ENCODE measurements at places on chromosomes 3 and 15.

DNA sequence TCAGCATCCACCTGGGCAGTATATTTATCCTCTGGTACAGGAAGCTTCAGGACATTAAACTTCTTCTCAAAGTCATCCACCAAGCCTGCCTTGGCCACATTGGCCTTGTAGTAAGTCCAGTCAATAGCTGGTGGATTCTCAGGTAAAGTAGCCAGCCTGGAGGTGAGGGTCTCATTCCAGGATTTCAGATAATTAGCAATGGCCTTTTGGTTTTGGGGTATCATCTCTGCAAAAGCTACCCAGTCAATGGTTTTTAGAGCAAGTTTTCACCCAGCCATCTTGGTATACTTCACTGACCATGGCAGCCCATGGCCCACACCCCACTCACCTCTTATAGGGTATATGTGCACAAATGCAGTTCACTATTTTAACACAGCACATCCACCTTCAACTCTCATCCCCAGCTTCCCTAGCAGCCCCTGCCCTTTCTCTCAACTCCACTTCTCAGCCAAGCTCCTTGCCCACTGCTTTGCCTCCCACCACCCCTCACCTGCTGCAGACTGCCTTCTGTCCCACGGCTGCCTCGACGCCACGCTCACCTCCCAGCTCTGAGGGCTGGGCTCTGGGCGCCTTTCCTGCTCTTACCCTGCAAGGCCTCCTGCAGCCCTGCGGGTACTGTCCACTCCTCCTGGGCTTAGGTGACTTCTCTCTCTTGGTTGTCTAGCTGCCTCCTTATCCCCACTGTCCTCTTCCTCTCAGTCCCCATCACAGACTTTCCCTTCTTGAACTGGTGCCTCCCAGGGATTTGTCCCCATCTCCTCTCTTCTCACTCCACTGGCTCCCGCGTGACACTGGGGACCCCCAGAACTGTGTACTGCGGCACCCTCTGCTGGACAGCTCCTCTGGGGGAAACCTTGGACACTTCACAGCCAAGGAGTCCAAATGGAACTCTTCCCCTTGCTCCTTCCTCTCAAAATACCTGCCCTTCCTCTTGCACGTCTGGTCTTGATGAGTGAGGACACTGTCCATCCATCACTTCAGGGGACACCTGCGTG lies 1.7 kb upstream of the TGM5 start:
- DNase-seq, result no peak

- peak; percentile 62 for DNase-seq
Observed at GRCh38 chr3:115146032-115146417, 1.1 kb downstream of the ZBTB20 start.

GRCh38 chr3:124303305-124303910 lies 311.5 kb upstream of the ROPN1 start:
- DNase-seq, result no peak

- no peak for DNase-seq
Observed at GRCh38 chr3:31170932-31171670, 276.6 kb upstream of the GADL1 start.

- no peak for DNase-seq
Observed at GRCh38 chr3:36489679-36490425, 109.5 kb downstream of the STAC start.

- DNase-seq, result no peak
Observed at GRCh38 chr3:64082961-64083541, 59.8 kb upstream of the PSMD6 start.

- DNase-seq, result no peak
Observed at GRCh38 chr3:122689587-122689986, 8.9 kb downstream of the PARP14 start.

GRCh38 chr15:52857471-52857870 lies 67.3 kb upstream of the ONECUT1 start:
- DNase-seq, result no peak

GRCh38 chr15:93072011-93072410 lies 17.0 kb downstream of the RGMA start:
- no peak for DNase-seq

- DNase-seq, result no peak
Observed at GRCh38 chr3:104906001-104906639, 460.6 kb upstream of the ALCAM start.

GRCh38 chr3:194282436-194283122 lies 68.5 kb downstream of the CPN2 start:
- no peak for DNase-seq

DNA sequence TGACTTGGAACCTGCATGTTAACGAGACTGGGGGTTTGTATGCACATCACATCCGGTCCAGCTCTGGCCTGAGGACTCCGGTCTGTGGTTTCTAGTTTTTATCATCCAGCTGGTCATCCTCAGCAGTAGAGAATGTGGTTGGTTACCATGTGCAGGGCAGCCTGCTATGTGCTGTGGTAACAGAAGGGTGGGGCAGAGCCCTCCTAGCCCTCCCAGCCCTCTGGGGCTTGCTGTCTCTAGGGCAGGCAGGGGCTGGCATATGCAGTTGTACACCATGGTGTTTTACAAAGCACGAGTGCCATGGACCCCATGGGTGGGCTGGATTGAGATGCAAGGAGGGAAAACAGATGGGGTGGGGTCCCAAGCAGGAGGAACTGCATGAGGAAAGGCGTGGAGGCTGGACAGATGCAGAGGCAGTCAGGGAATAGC lies 70.2 kb downstream of the APBA2 start:
- DNase-seq, result no peak

- DNase-seq, result no peak
Observed at GRCh38 chr3:44442596-44443309, 34.7 kb downstream of the ZNF445 start.

GRCh38 chr3:130779486-130779885 lies 32.9 kb upstream of the PIK3R4 start:
- DNase-seq, result no peak

- no peak for DNase-seq
Observed at GRCh38 chr15:91099995-91100813, at the start of gene SV2B. SV2B (plus strand) TSS chr15:91100257; CDS start chr15:91226264, 126,007 bp downstream.

- no peak for DNase-seq
Observed at GRCh38 chr3:19342389-19342788, 194.1 kb downstream of the KCNH8 start.

GRCh38 chr3:66038726-66039589 lies at the start of gene MAGI1:
MAGI1 (minus strand) TSS chr3:66038918; CDS start chr3:66038308, 610 bp downstream.
- no peak for DNase-seq

GRCh38 chr3:117630469-117630868 lies 920.9 kb downstream of the TUSC7 start:
- no peak for DNase-seq

DNA sequence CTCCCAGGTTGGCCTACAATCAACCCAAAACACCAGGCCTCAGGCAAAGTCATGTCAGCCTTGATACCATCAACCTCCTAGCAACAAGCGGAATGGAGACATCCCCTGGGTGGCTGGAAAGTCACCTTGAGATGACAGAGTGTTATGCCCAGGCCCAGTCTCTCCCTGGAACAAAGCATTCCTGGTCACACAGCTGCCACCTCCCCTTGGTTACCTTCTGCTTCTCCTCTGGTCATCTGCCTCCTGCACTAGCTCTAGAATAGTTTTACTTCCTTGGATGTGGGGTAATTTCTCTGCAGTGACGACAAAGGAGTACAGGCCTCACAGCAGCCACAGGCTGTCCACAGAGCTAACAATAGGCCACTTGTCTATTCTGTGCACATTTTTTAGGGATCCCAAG lies 114.9 kb downstream of the RFTN1 start:
- DNase-seq, result no peak

- DNase-seq, result no peak
Observed at GRCh38 chr3:9777694-9778021, 7.9 kb upstream of the CAMK1 start.

DNA sequence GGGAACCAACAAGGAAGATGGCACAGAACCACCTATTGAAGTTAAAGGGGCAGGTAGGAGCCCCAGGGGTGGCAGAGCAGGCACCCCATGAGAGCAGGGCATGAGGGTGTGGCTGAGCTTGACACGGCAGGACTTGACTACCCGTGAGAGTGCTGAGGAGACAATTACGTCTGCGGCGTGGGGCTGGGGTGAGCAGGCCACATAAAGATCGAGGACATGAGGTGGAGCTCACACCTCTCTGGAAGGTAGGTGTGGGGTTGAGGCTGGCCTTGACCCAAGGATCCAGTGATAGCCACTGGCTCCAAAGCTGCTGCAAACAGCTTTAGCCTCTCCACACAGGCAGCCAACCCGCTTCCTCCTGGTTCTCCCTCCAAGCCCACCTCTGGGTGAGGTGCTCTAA lies 64.5 kb downstream of the PCSK6 start:
- DNase-seq, result no peak

- DNase-seq, result no peak
Observed at GRCh38 chr15:90126022-90126421, 23.8 kb upstream of the IDH2 start.

DNA sequence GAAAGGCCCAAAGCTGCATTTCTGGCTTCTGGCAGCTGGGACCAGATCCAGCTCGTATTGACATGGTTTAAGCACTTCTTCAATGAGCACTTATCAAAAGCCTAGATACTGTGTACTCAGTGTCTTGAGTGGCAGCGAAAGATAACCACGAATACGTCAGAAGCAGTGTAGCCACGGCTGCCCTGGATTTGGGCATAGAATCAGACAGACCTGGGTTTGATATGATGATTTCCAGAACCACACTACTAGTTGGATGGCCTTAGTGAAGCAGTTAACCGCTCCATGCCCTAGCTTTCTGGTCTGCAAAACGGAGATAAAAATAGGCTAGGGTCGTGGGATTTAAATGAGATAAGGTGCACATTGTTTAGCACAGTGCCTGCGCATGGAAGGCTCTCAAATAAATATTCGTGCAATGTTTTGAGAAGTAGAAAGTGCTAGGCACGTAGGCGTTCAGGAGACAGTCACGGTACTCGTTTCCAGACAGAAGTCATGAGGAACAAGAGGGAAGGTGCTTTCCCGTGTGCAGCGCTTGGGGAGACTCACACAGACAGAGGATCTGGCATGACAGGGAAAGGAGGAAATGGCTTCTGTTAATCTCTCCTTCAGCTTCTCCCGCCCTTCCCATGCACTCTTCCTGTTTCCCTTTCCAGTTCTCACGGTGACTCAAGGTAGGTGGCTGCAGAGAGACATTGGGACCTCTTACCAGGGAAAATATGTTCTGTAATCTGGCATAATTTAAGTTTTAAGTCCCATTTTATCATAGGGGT lies 70.3 kb downstream of the CCNL1 start:
- no peak for DNase-seq

- DNase-seq, result no peak
Observed at GRCh38 chr3:50267280-50267913, 1.6 kb upstream of the SEMA3B start.

GRCh38 chr3:126934031-126934531 lies 48.8 kb upstream of the PLXNA1 start:
- DNase-seq, result no peak

DNA sequence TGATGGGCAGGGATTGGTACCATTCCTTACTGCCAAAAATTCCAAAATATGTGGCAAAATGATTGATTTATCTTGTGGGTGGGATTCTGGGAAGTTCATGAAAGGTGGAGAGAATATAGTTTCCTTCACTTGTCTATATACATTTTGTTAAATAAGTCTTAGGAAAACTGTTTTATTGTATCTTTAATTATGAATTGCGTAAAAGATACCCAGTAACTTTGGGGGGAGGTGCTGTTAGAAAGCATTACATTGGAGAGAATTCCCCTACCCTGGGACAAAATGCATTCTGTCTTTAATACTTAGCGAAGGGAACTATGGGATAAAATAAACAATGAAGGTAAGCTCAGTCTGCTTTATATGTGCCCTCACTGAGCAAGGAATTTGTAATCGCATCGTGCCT lies 4.6 kb downstream of the SETD5 start:
- DNase-seq, result no peak

DNA sequence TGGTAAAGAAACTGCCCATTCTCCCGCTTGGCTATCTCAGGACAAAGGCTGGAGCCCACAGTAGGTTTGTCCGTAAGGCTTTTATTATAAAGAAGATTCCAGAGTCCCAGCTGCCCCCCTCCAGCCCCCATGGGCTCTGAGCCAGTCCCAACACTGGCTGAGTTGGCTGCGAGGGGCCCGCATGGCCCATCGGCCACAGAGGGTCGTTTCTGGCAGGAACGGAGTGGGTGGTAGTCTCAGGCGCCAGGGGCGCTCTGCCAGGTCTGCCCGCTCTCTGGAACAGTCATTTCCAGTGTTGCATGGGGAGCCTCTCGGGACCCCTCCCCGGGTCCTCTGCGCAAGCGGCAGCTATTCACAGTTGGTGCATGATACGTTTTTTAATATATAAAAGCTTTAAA lies 12.2 kb downstream of the H1-8 start:
- no peak for DNase-seq

DNA sequence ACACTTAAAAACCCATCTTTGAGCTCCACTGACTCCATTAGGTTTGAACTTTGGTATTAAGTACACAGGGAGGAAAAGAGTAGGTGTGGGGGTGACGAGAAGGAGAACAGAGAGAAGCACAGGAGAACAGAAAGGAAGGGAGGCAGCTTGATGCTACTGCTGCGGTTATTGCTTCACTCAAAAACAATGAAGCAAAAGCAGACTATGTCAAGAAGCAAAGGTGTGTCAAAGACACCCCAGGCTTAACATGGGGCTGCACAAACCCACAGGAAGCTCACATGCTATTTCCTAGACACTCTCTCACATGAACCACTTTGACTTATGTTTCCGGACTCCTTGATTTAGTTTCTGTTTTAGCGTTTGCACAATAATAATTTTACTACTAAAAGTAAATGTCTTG lies 961.0 kb upstream of the CFAP20DC start:
- DNase-seq, result no peak

DNA sequence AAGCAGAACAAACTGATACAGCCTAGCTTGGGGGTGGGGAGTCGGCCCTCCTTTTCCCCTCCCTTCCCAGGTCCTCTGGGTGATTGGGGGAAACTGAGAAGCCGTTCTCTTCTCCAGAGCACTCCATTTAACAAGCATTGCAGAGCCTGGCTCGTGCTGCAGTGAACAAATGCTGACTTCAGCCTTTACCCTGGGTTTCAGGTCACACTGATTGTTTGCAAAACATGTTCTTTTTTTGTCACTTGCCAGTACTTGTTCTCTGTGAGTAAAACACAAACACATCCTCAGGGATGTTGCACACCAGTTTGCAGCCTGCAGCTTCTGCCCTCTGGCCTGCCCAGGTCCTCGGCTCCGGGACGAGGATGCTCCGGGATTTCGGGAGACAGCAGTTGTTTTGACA lies 132.8 kb downstream of the PGPEP1L start:
- DNase-seq, result no peak

DNA sequence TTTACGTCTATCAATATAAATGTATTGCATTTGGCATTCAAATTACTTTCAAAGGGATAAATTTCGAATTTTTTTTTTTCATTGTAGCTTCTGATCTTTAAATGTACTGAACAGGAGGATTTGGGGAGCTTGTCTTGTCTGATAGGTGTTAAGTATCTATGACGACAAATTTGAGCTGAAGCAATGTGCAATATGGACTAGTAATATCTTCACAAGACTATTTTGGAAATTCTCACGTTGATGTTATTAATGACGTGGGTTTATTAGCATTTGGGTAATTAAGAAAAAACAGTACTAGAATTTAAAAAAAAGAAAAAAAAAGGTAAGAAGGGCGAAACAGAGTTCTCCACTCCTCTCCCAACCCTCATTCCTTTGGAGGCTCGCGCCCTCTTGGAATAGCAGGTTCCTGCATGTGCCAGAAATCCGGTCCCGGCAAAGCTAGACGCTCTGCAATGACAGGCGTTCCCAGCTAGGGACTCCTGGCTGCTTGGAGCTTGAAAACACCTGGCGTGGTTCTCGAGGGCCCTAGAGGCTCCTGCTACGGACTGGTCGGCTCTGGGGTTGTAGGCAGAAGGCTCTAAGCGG lies 648 bp upstream of the P2RY1 start:
- DNase-seq, result no peak

All from NAMALWA (cell line).